Heart right ventricle (tissue), 16 donors: ENCODE measurements at places on chromosomes 2 and 18.
A peak's percentile ranks its signal among the peaks of the same experiment; 100 is the strongest.

GRCh38 chr2:37679072-37679695, 7.7 kb upstream of the CDC42EP3 start:
- no peak for DNase-seq

DNA sequence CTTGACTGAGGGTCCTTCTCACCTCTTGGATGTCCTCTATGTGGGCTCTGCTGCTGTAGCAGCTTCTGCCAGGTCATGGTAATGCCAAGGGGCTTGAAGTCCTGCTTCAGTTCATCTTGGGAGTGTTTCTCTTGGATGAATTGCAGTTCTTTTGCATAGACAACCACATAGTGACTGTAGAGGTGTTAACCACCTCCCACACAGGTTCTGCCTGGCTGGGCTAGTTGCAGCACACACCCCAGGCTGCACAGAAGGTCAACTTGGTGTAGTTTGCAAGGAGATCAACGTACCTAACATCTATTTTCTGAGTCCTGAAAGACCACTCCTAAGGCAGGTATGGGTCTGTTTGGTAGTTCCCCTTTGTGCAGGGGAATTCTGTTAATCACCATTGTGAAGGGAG, 108.1 kb downstream of the ADCYAP1 start:
- DNase-seq, result no peak

DNA sequence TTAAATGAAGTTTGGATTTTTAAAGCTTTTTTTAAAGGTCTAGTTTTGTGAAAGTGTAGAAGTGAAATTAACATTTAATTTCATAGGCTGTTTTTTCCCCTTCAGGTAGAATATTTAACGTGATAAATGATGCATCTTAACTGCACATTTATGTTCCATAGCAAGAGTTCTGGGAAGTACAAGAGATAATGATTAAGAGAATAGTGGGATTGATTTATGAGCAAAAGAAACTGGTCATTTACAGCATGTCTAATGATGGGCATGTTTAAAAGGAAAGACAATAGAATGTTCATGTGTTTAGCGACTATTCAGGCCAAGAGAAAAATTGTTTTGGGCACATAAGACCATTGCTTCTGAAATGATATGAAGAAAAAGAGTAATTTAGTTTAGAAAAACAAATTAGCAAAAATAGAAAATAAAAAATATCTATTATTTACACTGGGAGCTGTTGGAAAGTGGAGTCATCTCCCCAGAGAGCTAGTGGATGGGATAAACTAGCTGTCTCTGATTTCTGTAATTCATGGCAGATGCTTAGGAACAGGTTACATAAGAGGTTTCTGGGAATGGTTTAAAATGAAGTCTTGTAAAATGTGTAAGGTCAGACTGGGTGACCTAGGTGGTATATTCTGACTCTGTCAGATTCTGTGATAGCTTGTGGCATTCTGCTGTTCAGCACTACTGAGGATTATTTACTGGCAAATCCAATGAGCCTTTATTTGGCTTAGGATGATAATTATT, 60.7 kb downstream of the WDR7 start:
- DNase-seq, result no peak

GRCh38 chr2:148926291-148926961, 51.4 kb downstream of the KIF5C start:
- DNase-seq, result peak; percentile 27

DNA sequence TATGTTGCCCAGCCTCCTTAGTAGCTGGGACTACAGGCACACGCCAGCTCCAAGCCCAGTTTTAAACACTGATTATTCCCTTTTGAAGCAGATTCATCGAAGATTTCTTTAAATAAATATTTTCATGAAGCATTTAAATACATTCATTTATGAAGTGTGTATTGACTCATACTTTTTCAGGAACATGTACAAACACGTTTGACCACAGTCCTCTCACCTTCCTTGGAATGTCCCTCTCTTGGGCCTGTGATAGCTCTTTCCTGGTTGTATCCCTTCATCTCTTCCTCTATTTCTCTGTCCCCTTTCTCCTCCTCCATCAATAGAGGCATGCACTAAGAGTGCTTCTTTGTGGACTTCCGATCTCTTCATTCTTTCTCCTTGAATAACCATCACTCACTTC, 2.5 kb downstream of the PSTPIP2 start:
- no peak for DNase-seq

DNA sequence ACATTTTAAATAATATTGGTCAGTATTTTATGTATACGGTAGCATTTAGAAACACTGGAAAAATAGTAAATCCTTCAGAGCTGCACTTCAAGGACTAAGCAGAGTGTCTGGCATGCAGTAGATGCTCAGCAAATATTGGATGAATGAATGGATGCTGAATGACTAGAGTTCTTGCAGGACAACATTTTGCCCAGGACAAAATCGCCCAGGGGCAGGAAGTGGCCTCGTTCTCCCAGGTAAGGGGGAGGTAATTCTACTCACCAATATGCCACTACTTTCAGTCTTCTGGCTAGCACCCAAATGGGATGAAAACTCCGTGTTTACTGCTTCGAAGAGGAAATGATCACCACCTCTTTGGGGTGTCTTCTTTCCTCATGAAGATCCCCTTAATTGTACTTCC, 4.0 kb upstream of the DGUOK start:
- DNase-seq, result no peak

DNA sequence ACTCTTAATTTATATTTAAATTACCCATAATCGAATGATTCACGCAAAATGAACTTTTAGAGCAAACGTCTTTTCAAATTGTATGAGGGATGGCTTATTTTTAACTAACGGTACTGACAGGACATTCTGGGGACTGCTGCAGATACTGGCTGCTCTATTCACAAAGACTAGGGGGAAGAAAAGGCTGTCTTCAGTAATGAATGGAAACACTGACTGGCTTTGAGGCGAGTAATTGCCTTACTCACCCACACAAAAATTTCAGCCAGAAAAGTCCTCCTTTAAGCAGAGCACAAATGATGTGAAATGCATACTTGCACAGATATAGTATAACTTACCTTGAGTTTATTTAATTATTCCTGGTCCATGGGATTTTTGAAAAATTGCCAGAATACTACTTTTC, 852.6 kb downstream of the DPP10 start:
- DNase-seq, result no peak

DNA sequence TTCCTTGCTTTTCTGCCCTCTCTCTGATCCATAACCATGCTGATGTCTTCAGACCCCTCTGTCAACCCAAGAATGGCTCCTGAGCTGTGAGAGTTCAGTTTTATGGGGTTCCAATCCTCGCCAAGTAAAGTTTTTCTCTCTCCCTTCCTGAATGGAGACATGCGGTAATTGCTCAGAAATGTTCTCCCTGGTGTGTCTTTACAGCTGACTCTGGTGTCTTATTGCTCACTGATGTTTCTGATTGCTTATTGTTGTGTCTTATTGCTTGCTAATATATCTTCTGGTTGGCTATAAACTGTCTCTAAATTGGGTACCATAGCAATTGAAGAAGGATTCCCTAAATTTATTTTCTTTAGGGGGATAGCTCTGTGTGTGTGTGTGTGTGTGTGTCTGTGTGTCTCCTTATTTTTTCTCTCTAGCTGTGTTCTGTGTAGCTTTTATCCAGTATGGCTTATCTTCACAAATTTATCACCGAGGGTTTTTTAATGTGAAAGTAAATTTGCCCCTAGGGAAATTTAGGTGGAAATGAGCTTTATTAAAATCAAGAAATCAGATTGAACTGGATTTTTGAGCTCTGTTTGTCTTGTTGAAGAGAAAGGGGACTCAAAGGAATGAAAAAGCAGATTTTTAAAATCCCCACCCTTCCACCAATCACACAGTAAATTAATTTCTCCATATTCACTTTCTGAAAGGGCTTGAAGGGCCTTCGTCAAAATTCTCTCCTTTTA, 19.5 kb downstream of the MGAT5 start:
- DNase-seq, result no peak

DNA sequence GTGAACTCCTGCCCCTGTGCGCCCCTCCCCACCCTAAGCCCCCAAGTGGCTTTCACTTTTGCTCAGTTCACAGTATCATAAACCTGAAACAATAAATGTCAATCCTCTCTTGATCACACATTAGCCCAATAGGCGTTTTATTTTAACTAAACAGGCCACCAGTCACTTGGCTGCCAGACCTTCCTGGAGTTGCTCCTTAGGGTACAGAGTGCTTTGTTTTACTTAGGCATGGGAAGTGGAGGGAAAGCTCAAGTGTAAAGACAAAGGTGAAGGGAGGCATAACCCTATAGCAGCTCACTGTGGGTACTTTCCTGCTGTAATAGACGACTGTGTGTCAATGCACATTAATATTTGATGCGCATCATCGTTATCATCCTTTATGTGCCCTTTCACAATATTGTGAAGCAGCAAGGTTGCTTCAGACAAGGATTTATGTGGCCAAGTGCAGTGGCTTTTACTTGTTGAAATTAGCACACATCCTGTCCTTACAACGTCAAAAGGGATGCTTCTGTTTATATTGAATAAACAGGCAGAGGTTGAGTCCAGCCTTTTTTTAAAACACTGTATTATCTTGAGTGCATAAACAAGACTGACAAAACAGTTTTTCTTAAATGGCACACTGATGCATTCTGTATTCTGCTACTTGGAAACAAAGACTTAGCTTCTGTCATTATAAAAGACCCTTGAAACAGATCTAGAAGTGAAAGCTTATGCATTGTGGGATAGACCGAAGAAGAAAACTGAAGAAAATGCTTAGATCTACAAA, 168.5 kb downstream of the TMEFF2 start:
- DNase-seq, result no peak

GRCh38 chr2:136378712-136379595, 261.0 kb upstream of the CXCR4 start:
- peak; percentile 27 for DNase-seq

GRCh38 chr2:120390381-120391055, 44.6 kb downstream of the INHBB start:
- DNase-seq, result no peak

GRCh38 chr18:32980896-32981295, 208.1 kb upstream of the KLHL14 start:
- no peak for DNase-seq

GRCh38 chr2:120436885-120437603, 91.1 kb downstream of the INHBB start:
- no peak for DNase-seq

GRCh38 chr2:199228887-199229819, 228.6 kb downstream of the SATB2 start:
- DNase-seq, result no peak

GRCh38 chr2:156326526-156327095, 5.9 kb downstream of the NR4A2 start:
- no peak for DNase-seq

- no peak for DNase-seq
These were observed 819 bp upstream of the MAP3K2 start for GRCh38 chr2:127388423-127389164.

- no peak for DNase-seq
These were observed 15.2 kb downstream of the PDCD1 start for GRCh38 chr2:241843321-241844065.

DNA sequence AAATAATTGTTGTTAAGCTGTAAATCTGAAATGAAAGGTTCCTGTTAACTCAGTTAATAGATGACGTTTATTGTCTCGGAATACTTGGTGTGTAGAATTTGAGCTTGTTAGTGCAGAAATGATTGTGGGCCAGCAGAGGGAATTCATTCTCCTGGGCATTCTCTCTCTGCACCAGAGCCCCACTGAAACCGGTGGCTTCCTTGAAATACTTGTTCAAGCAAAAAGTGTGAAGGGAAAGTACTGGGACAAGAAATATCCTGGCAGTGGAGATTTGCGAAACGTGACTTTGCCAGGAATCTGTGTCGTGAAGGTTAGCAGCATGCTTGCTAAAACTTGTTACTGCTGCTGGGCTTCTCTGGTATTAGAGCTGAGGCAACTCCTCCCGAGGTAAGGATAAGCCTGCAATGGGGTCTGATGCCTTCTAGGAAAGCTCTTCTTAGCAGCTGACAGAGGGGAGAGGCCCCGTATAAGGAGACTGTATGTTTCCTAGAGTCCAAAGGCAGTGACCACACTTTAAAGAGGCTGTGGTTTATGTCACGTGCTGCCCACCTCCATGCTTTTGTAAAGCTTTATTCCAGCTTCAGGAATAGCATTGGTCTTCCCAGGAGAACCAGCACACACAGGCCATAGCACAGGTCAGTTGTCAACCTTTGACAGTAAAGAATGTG, 2.0 kb downstream of the ITGA6 start:
- no peak for DNase-seq

- DNase-seq, result no peak
These were observed 36.6 kb upstream of the SIGLEC15 start for GRCh38 chr18:45788861-45789260.

- no peak for DNase-seq
These were observed 282.3 kb downstream of the EIPR1 start for GRCh38 chr2:3094999-3095958.

DNA sequence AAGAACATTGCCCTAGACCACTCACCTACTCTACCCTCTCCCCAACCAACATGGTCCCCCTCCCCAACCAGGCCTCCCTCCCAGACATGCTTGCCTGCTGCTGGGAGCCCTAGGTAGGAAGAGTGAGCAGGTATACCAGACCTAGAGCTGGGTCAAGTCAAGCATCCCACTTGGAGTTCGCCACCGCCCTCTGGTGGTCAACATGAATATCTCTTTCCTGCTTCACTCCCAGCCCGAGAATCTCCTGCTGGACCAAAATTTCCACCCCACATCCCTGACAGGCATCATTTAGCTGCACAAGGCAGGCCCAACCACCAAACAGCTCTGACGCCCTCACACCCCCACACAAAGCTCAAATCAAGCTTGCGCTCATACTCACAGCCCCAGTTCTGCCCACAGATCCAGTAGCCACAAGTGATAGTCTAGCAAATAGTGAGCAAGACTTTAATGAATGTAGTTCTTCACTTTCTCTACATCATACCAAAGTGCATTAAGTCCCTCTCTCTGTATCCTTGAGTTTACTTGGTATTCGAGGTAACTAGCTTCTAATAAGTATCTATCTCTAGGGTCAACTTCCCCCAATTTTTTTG, 116.0 kb downstream of the TNS1 start:
- DNase-seq, result peak; percentile 82

DNA sequence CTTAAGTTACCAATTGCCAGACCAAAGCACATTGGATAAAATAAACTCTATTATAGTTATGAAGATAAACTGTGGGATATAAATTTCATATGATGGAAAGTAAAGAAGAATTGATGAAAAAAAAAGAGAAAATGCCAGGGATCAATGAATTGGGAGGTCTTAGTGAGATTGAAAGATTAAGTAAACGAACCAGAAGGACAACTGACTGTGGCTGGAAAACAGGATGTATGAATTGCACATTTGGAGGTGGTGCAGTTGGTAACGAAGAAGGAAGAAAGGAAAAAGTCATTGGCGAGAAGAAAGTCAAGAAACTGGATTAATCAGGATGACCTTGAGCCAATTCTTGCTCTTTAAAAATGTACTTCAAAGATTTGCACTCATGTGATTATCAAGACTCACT, 166.7 kb downstream of the NCK2 start:
- no peak for DNase-seq

- no peak for DNase-seq
These were observed 53.0 kb downstream of the TRIP12 start for GRCh38 chr2:229868794-229869193.

DNA sequence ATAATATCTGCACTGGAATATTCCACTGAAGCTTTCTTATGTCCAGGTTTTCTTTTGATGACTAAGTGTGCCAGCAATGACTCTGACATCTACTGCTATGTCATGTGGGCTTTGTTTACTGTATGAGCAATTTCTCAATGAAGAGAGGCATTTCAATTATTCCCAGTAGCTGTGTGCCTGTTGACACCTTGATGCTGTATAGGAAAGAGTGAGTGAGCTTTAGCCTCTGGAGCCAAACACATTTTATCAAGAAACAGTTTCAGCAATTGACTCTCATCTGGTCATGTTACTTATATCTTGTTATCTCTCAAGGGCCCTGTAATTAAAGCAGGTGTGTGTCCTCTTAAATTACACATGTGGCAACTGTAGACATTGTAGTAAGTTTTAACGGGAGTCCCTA, 493.2 kb upstream of the FANCL start:
- DNase-seq, result no peak

- DNase-seq, result no peak
These were observed 129.8 kb upstream of the TANK start for GRCh38 chr2:161030260-161031063.
